ENCODE measurements at places on chromosomes 12 and 14. TPM values are rescaled to one million over a fixed set of nuclear protein-coding genes. Genes with fewer than 3 reads are reported as not detected.

Gene SIRT4
- 3.3 TPM for total RNA-seq

- H3K4me1 ChIP-seq: no peaks in the 10 kb centered on the region
- no peaks in the 10 kb centered on the region for H3K36me3 ChIP-seq
- no peak overlapping the region for H3K4me3 ChIP-seq
- no peak for DNase-seq
- no peak overlapping the region for H3K27ac ChIP-seq
These were observed 51.2 kb upstream of the NOS1 start for GRCh38 chr12:117412465-117413188.

DNA sequence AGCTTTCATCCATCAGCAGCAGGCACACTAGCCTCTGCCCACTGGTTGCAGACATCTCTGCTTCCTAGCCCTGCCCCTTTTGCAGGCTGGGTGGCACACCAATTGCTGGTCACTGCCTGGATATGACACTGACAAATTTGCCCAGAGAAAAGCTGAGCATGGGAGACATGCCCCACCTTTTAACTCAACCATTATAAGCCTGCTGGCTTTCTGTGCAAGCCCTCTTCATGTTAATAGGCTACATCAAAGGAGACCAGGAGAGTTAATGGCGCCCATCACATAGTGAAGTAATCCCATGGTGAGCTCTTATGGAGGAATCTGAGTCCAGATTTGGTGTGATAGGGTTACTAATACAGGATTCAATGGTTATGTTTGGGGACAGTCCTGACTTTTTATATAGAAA lies 139.2 kb downstream of the KICS2 start:
- H3K36me3 ChIP-seq: no peaks in the 10 kb centered on the region
- no peak overlapping the region for H3K4me3 ChIP-seq
- peaks cover 6% of the 10 kb centered on the region for H3K27me3 ChIP-seq

DNA sequence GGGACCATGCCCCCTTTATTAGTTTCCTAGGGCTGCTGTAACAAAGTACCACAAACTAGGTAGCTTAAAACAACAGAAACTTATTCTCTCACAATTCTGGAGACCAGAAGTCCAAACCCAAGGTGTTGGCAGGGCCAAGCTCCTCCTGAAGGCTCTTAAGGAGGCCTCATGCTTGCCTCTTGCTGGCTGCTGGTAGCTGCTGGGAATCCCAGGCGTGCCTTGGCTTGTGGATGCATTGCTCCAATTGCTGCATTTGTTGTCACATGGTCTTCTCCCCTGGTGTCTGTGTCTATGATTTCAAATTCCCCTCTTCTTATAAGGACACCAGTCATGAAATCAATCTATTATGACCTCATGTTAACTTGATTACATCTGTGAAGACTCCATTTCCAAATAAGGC lies 11.2 kb downstream of the SLC17A8 start:
- DNase-seq: no peak
- no peak overlapping the region for H3K27ac ChIP-seq
- H3K36me3 ChIP-seq: no peaks in the 10 kb centered on the region
- no peak overlapping the region for H3K4me3 ChIP-seq
- H3K4me1 ChIP-seq: no peaks in the 10 kb centered on the region

Gene NUAK1
- not detected for total RNA-seq

DNA sequence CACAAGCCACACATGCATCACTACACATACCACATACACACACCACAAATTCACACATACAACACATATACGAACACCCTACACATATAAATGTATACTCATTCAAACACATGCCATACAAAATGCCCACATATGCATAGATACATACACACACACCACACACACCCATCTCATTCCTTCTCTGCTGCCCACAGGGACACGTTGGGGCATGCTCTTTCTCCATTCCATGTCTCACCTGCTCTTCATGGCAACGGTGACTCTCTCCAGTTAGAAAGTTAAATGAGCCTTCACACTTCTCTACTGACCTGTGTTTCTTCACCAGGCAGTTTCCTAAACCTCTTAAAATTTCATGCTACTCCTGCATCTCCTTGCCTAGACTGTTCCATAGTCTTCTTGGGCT lies 1194.8 kb downstream of the BCL11B start:
- no peaks in the 10 kb centered on the region for H3K4me1 ChIP-seq
- H3K4me3 ChIP-seq: no peak overlapping the region
- no peak for DNase-seq
- H3K27me3 ChIP-seq: no peaks in the 10 kb centered on the region

- H3K36me3 ChIP-seq: no peaks in the 10 kb centered on the region
- no peak overlapping the region for H3K4me3 ChIP-seq
- peaks cover 67% of the 10 kb centered on the region for H3K27me3 ChIP-seq
- no peak for DNase-seq
- H3K27ac ChIP-seq: no peak overlapping the region
These were observed 2.6 kb upstream of the PLEKHG3 start for GRCh38 chr14:64701660-64702059.

DNA sequence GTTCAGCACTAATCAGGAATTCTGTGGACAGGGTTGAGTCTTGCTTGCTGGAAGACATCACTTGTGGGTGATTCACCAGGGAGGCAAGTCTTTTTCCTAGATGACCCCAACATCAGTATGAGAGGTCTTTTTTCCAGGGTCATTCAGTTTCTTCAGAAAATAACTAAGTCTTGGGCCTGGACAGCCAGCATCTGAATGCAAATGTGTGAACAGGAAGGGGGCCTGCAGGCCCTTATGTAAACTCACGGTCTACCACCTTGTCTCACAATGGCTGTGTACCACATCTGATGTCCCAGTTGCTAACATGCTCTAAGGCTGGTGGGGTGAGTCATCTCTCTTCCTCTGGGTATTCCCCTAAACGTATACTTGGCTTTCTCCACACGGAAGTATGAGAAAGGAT lies 79.2 kb downstream of the HECTD4 start:
- H3K27me3 ChIP-seq: no peaks in the 10 kb centered on the region
- peak overlapping the region; percentile 92 for H3K27ac ChIP-seq
- peaks cover 12% of the 10 kb centered on the region for H3K36me3 ChIP-seq

GRCh38 chr12:9319842-9320173 lies 111.6 kb upstream of the PZP start:
- no peak for DNase-seq
- no peaks in the 10 kb centered on the region for H3K36me3 ChIP-seq
- no peaks in the 10 kb centered on the region for H3K27me3 ChIP-seq
- no peak overlapping the region for H3K4me3 ChIP-seq
- no peaks in the 10 kb centered on the region for H3K4me1 ChIP-seq

- H3K4me3 ChIP-seq: no peak overlapping the region
- H3K27me3 ChIP-seq: no peaks in the 10 kb centered on the region
These were observed 25.1 kb downstream of the ANAPC5 start for GRCh38 chr12:121326996-121327674.

Gene TCL1A
- total RNA-seq: 1.1 TPM

GRCh38 chr14:70755655-70756054 lies 53.7 kb downstream of the MAP3K9 start:
- H3K27me3 ChIP-seq: no peaks in the 10 kb centered on the region
- no peak overlapping the region for H3K27ac ChIP-seq
- H3K36me3 ChIP-seq: peaks cover 2% of the 10 kb centered on the region
- no peak overlapping the region for H3K4me3 ChIP-seq
- no peak for DNase-seq
